ENCODE measurements at places on chromosomes 7 and 10.

DNA sequence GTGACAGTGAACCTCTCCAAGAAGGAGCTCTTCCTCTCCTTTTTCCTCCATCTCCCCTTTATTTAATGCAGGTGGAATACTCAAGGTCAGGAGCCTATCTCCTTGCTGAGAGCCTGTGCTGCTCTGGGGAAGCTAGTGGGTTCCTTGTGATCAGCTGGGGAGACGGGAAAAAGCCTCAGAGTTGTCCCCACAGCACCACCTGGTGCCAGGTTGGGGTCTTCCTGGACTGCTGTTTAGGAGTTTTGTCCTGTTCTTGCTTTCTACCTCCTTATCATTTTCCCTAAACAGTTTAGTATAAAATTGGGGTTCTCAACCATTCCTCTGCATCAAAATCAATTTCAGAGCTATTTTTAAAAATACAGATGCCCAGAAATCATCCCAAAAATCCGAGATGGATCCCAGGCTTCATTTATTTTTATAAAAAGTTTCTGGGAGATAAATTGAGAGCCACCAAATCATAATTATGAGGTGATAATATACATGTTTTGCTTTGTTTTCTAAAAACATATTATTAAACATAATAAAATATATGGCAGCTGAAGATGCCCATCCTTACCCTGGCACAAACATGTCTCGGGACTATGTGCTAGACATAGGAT, 44.3 kb downstream of the MACC1 start:
- peak; percentile 15 for DNase-seq

DNA sequence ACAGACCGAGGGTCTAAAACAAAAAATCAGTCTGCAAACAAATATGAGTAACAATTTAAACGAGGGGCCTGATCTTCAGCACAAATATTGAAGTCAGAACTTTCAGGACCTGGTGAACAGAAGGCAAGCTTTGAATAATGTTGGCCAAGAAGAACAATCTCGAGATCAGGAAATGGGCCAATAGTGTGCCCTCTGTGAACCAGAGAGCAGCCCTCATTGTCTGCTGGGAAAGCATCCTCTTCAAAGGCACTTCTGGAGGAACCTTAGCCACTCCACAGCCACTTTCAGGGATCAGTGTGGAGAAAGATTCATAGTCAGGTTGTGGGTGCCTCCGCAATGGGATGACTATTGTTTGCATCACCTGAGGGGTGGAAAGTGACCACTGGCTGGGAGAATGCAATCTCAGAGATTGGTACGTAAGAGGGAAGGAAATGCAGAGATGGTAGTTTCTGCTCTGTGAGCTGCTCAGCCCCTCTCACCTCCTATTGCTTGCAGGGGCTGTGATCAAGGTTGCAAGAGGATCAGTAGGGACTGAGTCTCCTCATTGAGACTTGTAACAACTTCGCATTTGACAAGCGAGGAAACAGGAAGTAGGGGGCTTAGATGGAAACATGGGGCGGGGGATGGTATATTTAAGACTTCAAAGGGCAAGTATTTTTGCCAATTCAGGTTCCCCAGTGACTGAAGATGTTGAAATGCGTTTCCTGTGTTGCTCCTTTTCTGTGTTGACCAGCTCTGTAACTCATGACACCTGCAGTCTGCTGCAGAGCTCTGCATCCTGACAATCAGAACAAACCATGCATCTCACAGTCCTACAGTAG, 28.4 kb upstream of the IFRD1 start:
- DNase-seq, result peak; percentile 78

DNA sequence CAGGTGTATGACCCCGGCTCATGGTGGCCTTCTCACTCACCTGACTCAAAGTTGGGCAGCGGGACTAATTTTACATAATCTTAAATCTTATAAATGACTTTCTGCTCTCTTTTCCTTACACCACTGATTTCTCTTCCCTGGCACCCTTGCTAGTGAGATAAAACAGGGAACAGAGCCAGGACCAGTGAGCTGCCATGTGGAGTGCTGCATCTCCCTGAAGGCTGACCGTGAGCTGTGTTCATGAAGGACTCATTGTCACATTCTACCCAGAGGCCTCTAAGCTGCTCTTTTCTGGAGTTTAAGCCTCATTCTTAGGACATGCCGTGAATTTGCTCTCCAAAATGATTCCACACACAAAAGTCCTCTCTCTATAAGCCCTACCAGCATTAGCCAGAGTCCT, 762.3 kb downstream of the AUTS2 start:
- no peak for DNase-seq

- DNase-seq, result no peak
Observed at GRCh38 chr10:10987111-10987510, 30.6 kb upstream of the CELF2 start.

DNA sequence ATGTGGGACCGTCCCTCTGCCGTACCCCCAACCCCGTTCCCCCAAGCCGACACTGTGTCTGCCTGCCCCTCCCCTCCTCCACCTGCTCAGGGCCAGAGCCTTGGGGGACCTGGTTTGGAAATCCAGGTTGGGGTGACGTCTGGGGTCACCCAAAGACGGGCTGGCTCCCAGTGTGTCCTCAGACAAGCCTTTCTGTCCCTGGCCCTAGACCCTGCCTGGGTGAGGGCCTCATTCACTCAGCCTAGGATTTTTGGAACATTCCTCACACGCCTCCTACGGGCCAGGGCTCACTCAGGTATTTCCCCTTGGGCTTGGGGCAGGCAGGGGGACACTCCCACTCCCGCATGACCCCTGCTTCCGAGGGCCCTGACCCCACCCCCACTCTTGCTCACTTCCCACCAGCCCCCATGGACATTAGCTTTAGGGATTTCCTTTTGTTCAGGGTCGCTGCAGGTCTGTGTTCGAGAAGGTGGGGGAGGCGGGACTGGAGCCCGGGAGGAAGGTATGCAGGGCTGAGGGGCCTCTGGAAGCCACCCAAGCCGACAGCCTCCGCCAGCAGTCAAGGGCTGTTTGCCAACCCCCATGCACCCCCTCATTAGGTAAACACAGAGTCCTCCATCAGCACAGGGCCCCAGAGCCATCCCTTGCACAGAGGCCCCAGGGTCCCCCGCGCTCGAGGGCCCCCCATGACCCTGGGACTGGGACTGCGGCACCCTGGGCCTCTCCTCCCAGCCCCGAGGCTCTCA, 35.1 kb downstream of the PDGFA start:
- no peak for DNase-seq

DNA sequence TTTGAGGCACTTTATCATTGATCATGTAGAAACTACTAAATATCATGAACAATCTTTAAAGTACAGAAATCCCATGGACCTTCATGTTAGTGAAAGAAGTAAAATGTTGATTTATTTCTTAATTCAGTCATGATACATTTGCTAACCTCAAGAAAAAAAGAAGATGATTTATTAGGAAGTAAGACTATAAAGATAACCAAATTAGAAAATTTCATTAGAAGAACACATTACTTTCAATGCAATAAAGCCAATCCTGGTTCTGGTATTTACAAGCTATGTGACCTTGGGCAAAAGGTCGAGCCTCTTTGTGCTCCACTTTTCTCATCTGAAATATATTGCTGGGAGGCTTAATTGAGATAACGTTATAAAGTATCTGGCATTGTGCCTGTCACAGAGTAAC, 365.0 kb downstream of the KIF20B start:
- DNase-seq, result no peak

- no peak for DNase-seq
Observed at GRCh38 chr7:109772161-109772560, 1202.5 kb downstream of the DNAJB9 start.

DNA sequence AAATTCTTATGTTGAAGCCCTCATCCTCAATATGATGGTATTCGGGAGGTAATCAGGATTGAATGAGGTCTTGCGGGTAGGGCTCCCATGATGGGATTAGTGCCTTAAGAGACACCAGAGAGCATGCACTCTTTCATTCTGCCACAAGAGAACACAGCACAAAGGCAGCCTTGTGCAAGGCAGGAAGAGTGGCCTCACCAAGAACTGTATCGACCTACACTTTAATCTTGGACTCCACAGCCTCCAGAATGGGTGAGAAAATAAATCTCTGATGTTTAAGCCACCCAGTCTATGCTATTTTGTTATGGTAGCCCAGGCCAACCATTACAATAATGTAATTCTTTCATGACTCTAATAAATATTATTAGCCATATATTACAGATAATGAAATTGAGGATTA, 8.4 kb downstream of the SEM1 start:
- DNase-seq, result no peak

DNA sequence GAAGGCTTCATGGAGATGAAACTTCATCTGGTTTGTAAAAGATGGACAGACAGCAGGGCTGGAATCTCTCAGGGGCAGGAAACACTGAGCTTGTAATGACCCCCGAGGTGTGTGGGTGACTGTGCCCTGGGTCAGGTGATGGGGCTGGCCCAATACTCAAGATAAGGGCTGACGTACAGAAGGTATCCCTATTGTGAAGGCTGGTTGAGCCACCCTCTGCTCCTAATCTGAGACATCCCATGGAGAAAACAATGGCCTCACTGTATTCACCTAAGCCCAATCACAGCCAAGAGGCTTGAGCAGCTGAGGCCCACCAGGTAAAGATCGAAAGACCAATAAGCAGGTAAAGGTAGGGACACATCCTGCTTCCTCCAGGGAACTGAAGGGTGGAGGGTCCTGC, 34.8 kb upstream of the NUB1 start:
- DNase-seq, result no peak

DNA sequence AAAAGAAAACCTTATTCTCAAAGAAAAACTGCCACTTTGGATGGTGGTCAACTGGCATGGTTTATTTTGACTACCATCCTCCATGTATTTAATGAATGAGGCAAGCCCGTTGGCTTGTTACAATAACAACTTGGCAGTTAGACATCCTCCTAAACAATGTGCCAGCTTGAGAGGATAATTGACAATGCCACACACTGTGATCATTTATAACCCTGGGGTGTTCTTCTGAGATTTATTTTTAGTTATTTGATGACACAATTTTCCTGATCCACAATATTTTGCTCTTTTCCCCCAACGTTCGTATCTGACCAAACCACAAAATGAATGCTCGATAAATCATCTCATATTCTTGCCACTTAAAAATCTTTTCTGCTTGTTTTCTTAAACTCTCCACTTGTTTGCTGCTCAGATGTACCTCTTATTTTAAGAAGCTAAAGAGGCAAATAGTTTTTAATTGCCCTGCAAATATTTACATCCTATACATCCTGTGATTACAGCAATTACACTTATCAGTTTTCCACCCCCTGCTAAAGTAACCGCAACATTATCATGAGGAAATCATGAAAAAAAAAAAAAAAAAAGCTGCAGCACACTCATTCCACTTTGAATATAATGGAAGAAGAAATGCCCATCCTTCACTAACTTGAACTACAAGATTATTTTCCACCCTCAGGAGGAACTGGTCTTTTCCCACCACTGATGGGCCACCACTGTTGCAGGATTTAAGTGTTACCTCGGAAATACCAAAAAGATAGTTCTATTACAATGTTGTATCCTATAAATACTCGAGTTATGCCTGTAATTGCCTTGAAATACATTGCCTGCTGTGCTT, 119.9 kb downstream of the MBL2 start:
- DNase-seq, result no peak

DNA sequence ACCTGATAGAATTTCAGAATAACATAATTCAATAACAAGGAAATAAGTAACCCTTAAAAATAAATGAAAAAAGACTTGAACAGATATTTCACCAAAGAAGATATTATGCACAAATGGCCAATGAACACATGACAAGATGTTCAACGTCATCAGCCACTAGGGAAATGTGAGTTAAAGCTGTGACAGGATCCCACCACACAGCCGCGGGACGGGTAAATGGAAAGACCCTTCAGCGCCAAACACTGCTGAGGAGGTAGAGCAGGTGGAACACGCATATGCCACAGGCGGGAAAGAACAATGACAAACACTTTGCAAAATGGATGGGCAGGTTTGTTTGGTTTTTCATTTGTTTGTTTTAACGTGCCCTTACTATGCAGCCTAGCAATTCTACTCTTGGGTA, 86.1 kb upstream of the RNF32 start:
- no peak for DNase-seq

DNA sequence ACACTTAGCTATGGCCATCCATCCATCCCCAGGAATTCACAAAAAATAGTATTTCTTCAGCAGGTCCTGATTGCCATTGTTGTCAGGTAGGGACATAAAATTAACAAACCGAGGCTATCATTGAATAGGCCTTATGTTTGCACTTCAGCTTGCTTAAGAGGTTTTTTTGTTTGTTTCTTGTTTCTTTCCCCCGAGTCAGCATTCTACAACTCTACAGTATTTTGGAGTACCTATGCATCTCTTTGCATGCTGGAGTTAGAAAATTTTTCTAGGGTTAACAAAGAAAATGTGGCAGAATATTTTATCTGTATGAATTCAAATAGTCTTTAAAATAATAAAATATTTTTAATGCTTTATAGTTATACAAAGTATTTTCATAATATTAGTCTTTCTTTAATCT, 26.3 kb downstream of the CHRM2 start:
- DNase-seq, result no peak

- no peak for DNase-seq
Observed at GRCh38 chr10:49359349-49360270, 36.3 kb downstream of the DRGX start.

GRCh38 chr10:78925800-78926319, 142.9 kb upstream of the ZMIZ1 start:
- no peak for DNase-seq

GRCh38 chr7:36474283-36475010, 84.8 kb downstream of the ANLN start:
- no peak for DNase-seq

- no peak for DNase-seq
Observed at GRCh38 chr10:109592391-109592790, 330.9 kb downstream of the XPNPEP1 start.

DNA sequence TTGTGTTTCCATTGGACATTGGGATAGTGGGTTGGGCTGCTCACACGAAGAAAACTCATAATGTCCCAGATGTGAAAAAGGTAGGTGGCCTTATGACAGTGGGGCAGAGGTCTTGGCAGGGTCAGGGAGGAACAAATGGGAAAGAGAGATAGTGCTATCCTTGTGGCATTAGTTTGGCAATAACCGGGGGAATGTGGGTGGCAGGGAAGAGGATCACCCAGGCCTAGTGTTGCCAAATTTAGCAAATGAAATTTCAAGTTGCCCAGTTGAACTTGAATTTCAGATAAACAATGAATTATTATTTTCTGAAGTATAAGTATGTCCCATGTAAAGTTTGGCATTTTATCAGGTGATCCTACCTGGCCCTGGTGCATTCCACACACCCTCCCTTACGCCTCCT, 789 bp downstream of the PDE6C start:
- DNase-seq, result no peak

Measured in AML-193 (cell line).